Activated T-helper 9 cell treated with anti-CD3 and anti-CD28 coated beads, Interleukin-2, amount 50 U/mL, for 16 hours (primary cell): ENCODE measurements at places on chromosomes 5 and 9.

DNA sequence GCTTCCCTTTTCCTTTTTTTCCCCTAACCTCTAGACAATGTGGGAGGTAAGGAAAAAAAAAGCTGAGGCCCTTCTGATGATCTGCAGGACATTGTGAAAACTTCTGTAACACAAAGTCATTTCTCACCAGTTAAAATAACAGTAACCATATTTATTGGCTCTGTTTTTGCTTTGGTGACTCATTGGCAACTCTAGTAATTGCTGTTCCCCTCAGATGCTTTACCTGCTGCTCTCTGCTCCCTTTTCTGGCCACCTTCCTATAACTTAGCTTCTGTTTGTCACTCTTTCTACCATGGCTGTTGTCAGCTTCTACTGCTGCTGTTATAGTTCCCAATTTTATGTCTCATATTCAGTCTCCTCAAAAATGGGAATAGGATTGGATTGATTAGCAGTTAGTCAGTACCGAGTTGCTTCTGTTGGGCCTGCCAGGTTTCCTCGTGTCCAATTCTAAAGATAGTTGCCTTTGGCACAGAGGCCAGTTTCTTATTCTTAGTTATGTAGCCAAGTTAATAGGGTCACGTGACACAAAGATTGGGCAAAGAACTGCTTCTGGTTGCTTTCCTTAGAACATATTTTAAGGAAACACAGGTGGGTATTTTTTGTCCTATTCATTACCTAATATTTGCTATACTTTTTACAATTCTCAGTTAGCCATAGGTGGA, 16.8 kb downstream of the SCAMP1 start:
- DNase-seq: no peak

DNA sequence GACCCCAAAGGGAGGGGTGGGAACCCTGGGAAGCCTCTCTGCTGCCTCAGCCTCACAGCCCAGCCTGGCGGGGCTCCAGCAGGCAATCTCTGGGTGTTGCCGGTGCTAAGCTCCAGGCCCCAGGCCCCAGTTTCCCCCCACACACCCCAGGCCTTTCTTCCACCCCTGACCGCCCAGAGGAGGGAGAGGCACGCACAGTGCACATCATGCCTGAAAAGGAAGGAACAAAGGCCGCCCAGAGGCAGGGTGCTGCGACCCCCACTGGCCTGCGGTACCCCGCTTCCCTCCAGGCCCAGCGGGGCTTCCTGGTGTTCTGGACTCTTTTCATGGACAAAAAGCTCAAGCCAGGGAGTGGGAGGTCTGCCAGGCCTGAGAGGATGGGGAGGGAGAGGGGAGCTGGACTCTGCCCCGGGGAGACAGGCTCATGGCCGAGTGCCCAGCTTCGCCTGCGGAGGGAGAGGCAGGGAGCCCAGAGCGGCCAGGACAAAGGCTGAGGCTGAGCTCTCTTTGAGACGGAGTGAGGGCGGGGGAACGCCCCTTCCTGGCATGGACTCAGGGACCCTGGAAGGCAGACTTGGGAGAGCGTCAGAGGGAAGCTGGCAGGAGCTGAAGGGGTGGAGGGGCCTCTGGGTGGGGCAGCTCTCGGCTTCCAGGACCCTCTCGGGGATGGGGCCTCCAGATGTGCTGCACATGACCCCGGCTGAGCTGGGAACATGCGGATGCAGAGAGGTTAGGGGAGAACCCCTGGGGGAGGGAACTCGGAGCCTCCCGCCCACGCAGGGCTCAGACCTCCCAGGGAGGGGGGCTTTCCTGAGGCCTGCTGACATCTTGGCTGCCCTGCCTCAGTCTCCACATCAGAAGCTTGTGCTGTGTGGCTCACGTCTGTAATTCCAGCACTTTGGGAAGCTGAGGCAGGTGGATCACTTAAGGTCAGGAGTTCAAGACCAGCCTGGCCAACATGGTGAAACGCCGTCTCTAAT, 1.8 kb upstream of the ENTPD2 start:
- DNase-seq: no peak

- no peak for DNase-seq
These were observed 62.6 kb downstream of the ANGPTL2 start for GRCh38 chr9:127059765-127060361.

- DNase-seq: no peak
These were observed 90.0 kb upstream of the RORB start for GRCh38 chr9:74407166-74407565.

DNA sequence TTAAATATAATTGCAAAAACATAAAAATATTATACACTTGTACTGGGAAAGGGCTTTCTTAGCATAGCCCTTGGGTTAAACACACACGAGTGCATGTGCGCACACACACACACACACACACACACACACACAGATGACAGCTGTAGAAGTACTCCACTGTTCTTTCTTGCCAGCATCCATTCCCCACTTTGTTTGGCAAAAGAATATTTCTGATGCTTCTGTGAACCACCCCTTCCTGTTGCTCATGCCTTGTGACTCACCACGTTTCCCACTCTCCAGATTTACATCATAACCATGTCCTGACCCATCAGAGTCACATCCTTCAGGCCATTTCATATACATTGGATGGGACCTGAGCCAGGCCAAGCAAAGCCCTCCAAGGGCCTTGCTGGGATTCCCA, 280.1 kb downstream of the DNAH5 start:
- DNase-seq: no peak

DNA sequence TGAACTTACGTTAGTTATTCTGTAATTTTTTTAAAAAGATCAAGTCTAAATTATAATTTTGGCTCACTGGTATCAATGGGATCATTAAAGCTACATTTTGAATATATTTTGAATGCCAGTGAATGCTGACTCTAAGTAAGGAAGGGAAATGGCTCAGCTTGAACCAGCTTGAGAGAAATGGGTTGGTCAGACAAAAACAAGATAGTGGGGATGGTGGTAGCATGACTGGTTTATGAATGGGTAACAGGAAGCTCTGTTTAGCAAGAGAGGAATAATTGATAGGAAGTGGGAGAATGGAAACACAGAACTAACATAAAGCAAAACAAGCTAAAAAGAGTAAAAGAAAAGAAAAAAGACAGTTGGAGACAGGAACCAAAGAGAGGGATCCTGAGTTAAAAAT, 220.2 kb downstream of the ADAMTS6 start:
- DNase-seq: no peak

DNA sequence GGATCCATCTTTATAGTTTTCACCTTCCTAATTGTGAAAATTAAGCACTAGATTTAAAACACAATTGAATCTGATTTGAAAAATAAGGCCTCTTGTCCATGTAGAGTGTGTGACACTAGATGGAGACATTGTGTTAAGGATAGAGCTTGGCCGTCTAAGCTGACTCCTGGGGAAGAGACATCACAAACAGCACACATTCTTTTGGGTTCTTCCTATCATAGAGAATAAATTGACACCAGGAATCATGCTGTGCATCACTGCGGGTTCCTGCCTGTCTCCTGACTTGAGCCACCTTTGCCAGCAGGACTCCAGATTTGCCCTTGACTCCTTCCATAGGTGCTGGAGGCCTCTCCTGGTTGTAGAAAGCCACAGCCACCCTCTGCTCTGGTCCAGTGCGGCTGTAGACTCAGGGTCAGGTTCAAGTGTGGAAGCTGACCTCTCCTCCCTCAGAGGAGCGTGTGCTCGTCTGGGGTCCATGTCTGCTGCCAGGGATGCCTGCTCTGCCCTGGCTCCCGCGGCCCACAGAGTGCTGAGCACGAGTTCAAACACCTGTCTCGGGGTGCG, 11.2 kb downstream of the ROPN1L start:
- DNase-seq: no peak

- DNase-seq: no peak
These were observed 18.9 kb downstream of the SEMA4D start for GRCh38 chr9:89478821-89479668.

- no peak for DNase-seq
These were observed 37.6 kb upstream of the STX17 start for GRCh38 chr9:99868845-99869244.

- DNase-seq: no peak
These were observed 170.9 kb downstream of the PCSK1 start for GRCh38 chr5:96262105-96262504.

- DNase-seq: no peak
These were observed 45.0 kb downstream of the ELL2 start for GRCh38 chr5:95916687-95917085.

DNA sequence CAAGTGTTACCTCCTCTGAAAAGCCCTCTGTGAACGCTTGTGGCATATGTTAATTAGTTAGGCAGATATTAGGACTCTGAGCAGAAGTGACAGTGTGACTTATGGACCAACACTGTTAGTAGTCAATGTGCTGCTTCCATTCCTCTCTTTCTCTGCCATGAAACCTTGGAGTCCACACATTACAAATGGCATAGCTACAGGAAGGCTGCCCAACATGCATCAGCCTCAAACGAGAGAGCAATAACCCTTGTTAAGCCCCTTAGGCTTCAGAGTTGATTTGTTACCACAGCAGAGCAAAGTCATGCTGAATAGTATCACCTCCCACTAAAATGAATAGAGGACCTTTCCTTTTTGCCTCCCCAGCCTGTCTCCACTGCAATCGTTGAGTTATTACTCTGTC, 397.7 kb upstream of the SMARCA2 start:
- no peak for DNase-seq

DNA sequence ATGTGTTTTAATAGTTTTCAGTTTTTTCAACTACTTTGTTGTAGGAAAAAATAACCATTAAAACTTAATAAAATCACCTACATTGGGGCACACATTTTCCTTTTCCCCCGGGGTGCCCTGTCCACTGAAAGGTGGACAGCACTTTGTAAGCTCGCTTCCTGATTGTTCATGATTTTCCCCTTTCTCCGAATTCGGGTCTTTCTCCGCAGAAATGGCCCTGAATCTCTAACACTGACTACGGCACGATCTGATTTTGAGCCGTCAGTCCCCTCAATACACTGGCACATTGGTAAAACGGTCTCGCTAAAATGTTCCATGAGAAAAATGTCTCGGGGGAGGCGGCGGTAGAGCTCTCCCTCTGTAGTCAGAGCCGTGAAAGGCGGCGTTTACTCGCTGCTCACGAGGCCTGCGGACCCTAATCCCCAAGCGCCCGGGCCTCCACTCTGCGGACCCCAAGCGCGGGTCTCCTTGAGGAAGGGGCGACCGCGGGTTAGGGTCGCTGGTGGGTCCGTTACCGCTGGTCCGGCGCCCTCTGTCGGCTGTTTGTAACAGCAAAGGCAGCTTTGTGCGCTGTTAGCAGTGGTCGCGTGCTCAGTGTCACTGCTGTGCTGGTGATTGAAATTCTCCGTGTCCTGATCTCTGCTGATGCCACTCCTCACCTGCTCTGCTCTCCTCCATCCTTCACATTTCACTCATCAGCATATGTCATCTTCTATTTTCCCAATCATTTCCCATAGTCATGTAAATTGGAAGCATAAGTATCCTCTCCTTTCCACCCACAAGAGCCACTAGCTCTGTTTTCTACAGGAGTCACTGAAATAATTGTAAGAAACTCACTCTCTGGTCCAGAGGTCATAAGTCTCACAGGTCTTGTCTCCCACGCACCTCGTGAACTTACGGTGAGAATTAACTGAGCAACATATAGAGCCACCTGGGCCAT, 10.8 kb upstream of the IFNA2 start:
- DNase-seq: peak; percentile 39

DNA sequence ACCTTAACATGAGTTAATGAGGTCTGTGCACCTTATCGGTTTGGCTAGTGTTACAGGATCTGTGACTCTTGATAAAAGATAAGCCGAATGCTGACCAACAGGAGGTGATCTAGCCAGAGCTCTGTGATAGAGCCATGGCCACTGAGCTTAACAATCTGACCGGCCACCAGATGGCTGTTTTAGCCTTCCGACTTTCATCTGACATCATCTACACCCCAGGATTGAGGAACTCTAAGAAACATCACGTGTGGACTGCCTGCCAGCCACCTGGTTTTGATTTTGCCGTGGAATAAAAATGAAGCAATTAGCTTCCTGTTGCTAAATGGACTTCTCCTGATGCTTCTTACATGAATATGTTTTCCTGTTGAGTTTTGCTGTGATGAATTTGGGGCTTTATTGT, 281.3 kb downstream of the CEMIP2 start:
- DNase-seq: no peak

DNA sequence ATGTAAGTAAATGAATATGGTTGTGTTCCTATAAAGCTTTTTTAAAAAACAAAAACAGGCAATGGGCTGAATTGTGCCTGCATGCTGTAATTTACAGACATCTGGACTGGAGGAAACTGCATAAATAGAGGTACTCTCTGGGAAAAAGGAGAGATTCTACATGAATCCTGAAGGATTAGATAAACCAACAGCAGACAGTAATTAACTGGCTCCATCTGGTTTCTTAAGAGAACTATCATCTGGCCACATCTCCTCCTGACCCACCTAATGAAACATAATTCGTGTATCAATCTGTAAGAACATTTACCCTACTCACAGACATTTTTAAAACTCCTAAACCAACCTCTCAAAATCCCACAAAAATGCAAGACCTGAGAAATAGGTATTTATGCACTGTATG, 528.1 kb upstream of the ST8SIA4 start:
- DNase-seq: no peak

DNA sequence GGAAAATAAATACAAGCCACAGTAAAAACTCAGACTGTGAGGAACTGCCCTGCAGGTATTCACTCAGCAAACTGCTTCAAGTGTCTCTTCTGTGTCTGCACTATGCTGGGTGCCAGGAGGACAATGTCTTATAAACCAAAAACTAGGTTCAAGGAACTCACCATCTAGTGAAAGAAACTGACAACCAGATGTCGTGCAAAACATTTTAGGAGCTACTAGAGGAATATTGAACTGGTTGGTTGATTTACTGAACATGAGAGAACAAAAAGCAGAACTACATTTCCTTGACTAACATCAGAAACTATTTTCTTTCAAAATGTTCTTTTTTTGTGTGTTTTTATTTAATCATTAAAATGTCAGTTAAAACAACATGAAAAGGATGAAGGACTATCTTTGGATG, 35.2 kb downstream of the ZNF366 start:
- no peak for DNase-seq

DNA sequence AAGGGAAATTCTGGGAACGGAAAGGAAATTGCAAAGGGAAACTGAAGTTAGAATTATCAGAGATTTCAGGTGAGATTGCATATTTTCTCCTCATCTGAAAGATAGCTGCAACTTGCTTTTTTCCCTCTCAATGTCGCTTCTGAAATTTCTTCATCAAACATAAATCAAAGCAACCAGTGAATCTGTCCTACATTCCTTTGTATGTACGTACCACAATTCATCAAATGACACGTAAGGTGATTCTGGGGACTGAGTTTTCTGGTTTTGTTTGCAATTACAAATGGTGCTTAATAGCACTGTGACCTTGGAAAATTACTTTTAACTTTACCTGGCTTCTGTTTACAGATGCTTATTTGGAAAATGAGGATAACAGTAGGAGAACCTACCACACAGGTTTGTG, 21.9 kb upstream of the CNOT6 start:
- no peak for DNase-seq

GRCh38 chr5:31995714-31996113, 178.4 kb downstream of the GOLPH3 start:
- no peak for DNase-seq

GRCh38 chr5:72523960-72524582, 16.9 kb upstream of the ZNF366 start:
- DNase-seq: no peak

- DNase-seq: peak; percentile 40
These were observed 110.4 kb upstream of the NR5A1 start for GRCh38 chr9:124617477-124618141.

- DNase-seq: no peak
These were observed 105.2 kb downstream of the DPYSL3 start for GRCh38 chr5:147404706-147405105.

GRCh38 chr9:79116709-79117108, 455.1 kb upstream of the TLE4 start:
- DNase-seq: no peak
